Mammary microvascular endothelial cell (primary cell): ENCODE measurements at places on chromosomes 6 and 20. TPM values are rescaled to one million over a fixed set of nuclear protein-coding genes. Genes with fewer than 3 reads are reported as not detected.

IRAK1BP1 gene
- total RNA-seq, result 2.2 and 3.3 TPM in 2 replicates

DUSP15 gene
- total RNA-seq, result 0.44 TPM in 1 of 2 replicates, not detected in the other

PLA2G7 gene
- 0.13 TPM in 1 of 2 replicates, not detected in the other for total RNA-seq

SPATS1 gene
- not detected in 2 replicates for total RNA-seq

ESR1 gene
- not detected in 2 replicates for total RNA-seq

CTAGE9 gene
- total RNA-seq, result not detected in 2 replicates

HLA-DOB gene
- total RNA-seq, result 0.10 and 0.13 TPM in 2 replicates

CYP21A2 gene
- not detected in 2 replicates for total RNA-seq

CLVS2 gene
- total RNA-seq, result not detected in 2 replicates

SLC12A5 gene
- under 0.01 and 0.10 TPM in 2 replicates for total RNA-seq

LKAAEAR1 gene
- not detected in 2 replicates for total RNA-seq

SLC2A10 gene
- total RNA-seq, result 1.9 and 3.3 TPM in 2 replicates

CDH22 gene
- not detected in 2 replicates for total RNA-seq

CD40 gene
- total RNA-seq, result 10.9 and 12.9 TPM in 2 replicates

SLC22A7 gene
- total RNA-seq, result not detected in 2 replicates

STMND1 gene
- total RNA-seq, result not detected in 2 replicates
